ENCODE measurements at places on chromosomes 2 and 18. TPM values are rescaled to one million over a fixed set of nuclear protein-coding genes. Genes with fewer than 3 reads are reported as not detected.

DNA sequence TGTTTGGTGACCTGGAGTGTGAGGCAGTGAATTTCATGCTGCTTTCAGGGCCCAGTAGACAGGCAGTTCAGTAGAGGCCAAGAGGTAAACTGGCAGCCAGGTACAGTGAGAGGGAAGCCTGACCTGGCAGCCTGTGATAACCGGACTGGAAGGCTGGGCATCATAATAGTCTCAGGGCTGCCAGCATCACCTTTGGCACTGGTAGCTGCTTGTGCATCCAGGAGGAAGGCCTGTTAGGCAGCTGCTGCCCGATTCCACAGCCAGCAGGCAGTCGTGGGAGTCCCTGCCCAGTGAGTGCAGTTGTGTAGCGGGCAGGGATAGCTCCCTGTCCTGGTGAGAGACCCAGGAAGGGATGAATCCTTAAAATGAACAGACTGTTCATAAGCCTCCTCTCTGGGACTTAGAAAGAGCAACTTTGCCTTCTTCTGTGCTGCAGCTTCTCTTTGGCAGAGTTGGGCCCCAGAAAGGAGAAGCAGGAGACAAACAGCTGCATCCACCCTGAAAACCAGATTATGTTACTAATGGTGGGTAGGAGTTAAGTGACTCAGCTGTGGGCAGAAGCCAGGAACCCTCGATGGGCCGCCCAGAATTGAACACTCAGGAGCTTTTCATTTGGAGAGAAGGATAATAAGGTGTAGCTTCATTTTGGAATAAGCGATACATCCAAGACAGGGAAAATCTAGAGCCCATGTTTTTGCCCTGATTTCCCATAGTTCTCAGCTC, 8.1 kb upstream of the GPBAR1 start:
- no peaks in the 10 kb centered on the region for H3K4me1 ChIP-seq
- H3K4me3 ChIP-seq, result no peak overlapping the region
- no peak for DNase-seq
- no peak overlapping the region for H3K27ac ChIP-seq
- H3K36me3 ChIP-seq, result peaks cover 16% of the 10 kb centered on the region

DNA sequence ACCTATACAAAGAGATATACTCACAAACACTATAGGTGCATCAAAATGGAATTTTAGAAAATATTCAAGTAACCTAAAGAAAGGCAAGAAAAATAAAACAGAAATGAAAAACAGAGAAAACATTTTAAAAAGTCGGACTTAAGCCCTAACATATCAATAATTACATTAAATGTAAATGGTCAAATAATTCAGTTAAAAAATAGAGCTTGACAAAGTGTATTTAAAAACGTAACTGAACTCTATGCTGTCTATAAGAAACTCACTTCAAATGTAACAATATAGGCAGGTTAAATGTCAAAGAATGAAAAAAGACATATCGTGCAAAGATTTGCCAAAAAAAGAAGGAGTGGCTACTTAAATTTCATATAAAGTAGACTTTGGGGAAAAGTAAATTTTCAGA, 163.9 kb downstream of the ACOXL start:
- no peaks in the 10 kb centered on the region for H3K4me1 ChIP-seq
- no peak overlapping the region for H3K27ac ChIP-seq
- no peak for DNase-seq

DNA sequence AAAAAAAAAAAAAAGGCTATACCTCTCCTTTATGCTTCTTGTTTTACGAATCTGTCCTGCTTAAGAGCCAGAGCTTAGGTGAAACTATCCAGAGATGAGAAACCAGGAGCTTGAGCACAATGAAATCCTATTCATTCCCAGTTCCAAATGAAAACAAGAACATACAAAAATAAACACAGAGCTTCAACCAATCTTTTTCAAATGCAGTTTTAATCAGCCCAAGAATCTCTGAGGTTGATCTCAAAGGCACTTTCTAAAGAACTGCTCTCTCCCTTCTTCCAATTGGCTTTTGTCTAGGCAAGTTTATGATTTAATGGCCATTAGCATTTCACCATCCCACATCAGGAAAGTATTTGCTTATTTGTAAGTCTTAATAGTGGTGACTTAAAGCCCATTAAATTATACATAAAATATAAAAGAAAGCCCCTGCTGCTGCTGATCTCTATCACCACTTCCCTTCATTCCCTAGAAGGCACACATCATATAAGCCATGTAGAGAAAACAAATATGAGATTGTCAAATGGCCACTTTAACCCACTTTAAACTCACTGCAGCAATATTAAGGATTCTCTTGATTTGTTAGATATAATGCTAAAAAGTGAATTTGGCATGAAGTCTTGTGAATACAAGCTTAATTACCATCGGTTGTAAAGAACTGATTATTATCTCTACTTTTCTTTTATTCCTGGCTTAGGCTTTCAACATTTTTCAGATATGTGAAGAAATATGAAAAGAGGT, 29.3 kb upstream of the SCN9A start:
- H3K4me1 ChIP-seq, result no peaks in the 10 kb centered on the region
- no peak overlapping the region for H3K4me3 ChIP-seq
- H3K27me3 ChIP-seq, result no peaks in the 10 kb centered on the region
- no peak for DNase-seq

Gene KCNS3
- 5.1 TPM for total RNA-seq

DNA sequence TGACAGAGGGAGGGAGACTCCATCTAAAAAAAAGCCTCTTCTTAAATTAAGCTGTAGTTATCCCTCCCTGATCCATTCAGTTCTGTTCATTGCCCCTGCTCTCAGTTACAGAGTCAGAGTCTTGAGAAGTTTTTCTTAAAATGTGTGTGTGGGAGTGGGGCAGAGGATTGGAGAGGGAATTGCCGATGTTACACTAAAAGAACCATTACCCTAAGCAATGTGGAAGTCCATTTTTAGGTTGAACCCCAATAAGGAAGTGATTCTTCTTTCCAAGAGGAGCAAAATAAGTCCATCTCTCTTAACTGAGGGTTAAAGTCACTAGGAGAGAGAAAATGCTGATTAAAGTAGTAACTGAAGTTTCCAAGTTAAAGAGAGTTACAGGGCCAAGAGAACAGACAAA, 21.2 kb upstream of the THOC1 start:
- no peaks in the 10 kb centered on the region for H3K27me3 ChIP-seq
- no peak for DNase-seq
- H3K36me3 ChIP-seq, result no peaks in the 10 kb centered on the region
- H3K4me3 ChIP-seq, result no peak overlapping the region
- no peaks in the 10 kb centered on the region for H3K4me1 ChIP-seq

DNA sequence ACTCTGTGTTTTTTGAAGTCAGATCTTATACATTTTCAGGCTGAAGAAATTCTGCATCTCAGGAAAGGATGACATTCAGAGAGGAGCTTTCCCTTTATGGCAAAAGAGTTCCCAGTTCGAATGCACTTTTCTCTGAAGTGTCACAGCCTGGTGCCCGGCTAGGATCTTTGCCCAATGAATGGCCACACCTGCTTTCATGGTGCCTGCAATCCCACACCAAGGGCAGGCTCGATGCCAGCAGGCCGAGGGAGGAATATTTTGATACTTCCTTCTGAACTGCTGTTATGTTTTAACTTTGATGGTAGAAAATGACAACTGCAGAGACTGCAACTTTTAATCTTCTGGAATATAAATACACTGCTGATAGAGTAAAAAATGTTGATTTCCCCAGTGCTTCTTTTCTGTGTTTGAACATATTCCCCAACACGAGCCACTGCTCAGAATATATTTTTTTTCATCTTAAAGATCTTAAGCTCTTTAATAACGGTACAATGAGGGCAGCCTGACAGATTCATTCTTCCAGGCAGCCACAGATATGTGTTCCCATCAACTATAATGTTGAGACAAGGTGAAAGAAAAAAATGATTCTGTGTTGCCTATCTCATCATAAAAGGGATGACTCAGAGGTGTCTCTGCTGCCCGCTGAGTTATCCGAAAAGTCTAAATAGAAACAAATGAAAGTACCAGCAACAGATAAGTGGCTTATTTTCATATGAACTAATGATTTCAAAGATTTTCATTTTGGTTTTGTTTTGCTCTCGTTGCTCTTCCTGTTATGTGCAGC, 848.5 kb downstream of the DCDC2C start:
- no peaks in the 10 kb centered on the region for H3K27me3 ChIP-seq
- H3K4me1 ChIP-seq, result no peaks in the 10 kb centered on the region
- DNase-seq, result no peak
- no peak overlapping the region for H3K4me3 ChIP-seq

DNA sequence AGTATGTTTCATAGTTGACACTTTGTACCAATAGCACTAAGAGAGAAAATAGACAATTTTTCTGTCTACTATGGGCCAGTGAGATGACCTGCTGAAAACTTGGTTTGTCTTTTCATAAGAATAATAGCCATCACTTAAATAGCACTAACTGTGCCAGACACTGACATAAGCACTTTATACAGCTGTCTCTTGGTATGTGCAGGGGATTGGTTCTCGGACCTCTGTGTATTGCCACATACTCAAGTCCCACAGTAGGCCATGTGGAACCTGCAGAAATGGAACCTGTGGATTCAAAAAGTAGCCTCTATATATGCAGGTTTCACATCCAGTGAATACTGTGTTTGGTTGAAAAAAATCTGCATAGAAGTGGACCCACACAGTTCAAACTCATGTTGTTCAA, 126.7 kb downstream of the XRCC5 start:
- no peaks in the 10 kb centered on the region for H3K36me3 ChIP-seq
- no peaks in the 10 kb centered on the region for H3K4me1 ChIP-seq
- H3K27ac ChIP-seq, result no peak overlapping the region

GRCh38 chr2:161141033-161141432, 19.2 kb upstream of the TANK start:
- no peak for DNase-seq
- H3K36me3 ChIP-seq, result no peaks in the 10 kb centered on the region
- H3K27ac ChIP-seq, result no peak overlapping the region
- peaks cover 6% of the 10 kb centered on the region for H3K4me1 ChIP-seq
- no peaks in the 10 kb centered on the region for H3K27me3 ChIP-seq

GRCh38 chr2:161039071-161039470, 121.2 kb upstream of the TANK start:
- no peak overlapping the region for H3K4me3 ChIP-seq
- H3K36me3 ChIP-seq, result no peaks in the 10 kb centered on the region
- no peaks in the 10 kb centered on the region for H3K4me1 ChIP-seq
- DNase-seq, result no peak
- H3K27ac ChIP-seq, result no peak overlapping the region
- H3K27me3 ChIP-seq, result no peaks in the 10 kb centered on the region

- DNase-seq, result no peak
- H3K27ac ChIP-seq, result no peak overlapping the region
- no peaks in the 10 kb centered on the region for H3K4me1 ChIP-seq
- H3K4me3 ChIP-seq, result no peak overlapping the region
- H3K36me3 ChIP-seq, result no peaks in the 10 kb centered on the region
These were observed 41.0 kb upstream of the RBM44 start for GRCh38 chr2:237757616-237758015.

Gene POTEJ
- total RNA-seq, result 0.76 TPM

- no peaks in the 10 kb centered on the region for H3K27me3 ChIP-seq
- H3K27ac ChIP-seq, result no peak overlapping the region
- H3K4me1 ChIP-seq, result no peaks in the 10 kb centered on the region
These were observed 298.5 kb downstream of the PLCL1 start for GRCh38 chr2:198102856-198103255.

DNA sequence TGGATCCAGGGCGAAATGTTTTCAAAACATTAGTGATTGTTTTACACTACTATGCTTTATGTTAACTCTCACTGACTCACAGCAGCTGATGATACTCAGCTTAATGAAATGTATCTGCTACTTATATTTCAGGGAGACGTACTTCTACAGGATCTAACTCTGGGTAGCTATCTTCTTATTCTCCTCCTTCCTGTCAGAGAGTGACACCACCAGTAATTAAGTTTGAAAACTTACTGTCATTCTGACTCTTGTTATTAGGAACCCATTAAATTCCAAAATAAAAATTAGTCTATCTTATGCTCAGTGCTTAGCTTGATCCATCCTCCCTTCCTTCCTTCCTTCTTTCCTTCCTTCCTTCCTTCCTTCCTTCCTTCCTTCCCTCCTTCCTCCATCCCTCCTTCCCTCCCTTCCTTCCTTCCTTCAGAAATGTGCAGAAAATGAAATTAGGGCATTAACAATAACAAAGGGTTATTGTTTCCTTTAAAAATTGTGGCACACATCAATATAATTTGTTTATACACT, 441.1 kb downstream of the MEIS1 start:
- H3K36me3 ChIP-seq, result no peaks in the 10 kb centered on the region
- no peak overlapping the region for H3K4me3 ChIP-seq
- H3K27me3 ChIP-seq, result no peaks in the 10 kb centered on the region
- H3K4me1 ChIP-seq, result peaks cover 4% of the 10 kb centered on the region
- no peak overlapping the region for H3K27ac ChIP-seq
- no peak for DNase-seq

DNA sequence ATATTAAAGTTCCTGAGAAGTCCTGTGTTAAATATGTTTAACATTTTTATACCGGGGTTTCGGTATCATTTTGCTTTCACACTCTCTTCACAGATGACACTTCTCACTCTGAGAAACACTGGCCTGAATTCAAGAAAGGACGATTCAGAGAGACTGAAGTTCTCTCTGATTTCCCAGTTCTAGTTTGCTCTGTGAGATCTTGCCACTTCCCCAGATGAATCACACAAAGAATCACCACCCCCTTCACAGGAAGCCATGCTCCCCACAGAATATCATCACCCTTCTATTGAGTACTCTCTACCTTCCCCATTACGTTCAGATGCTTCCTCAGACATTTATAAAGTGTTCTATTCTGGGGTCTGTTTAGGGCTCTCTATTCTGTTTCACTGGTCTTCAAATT, 16.1 kb upstream of the CD207 start:
- no peak overlapping the region for H3K4me3 ChIP-seq
- no peak overlapping the region for H3K27ac ChIP-seq
- no peaks in the 10 kb centered on the region for H3K4me1 ChIP-seq
- no peak for DNase-seq
- H3K36me3 ChIP-seq, result no peaks in the 10 kb centered on the region

- H3K4me3 ChIP-seq, result no peak overlapping the region
- H3K36me3 ChIP-seq, result no peaks in the 10 kb centered on the region
- no peaks in the 10 kb centered on the region for H3K27me3 ChIP-seq
These were observed 58.9 kb downstream of the ANKMY1 start for GRCh38 chr2:240498958-240499260.

GRCh38 chr2:212547716-212548454, 9.3 kb upstream of the ERBB4 start:
- DNase-seq, result no peak
- H3K27ac ChIP-seq, result no peak overlapping the region
- no peaks in the 10 kb centered on the region for H3K4me1 ChIP-seq
- no peak overlapping the region for H3K4me3 ChIP-seq
- no peaks in the 10 kb centered on the region for H3K27me3 ChIP-seq

Gene SMAD7
- 71.1 TPM for total RNA-seq

GRCh38 chr2:154855138-154855537, 156.6 kb downstream of the KCNJ3 start:
- H3K4me3 ChIP-seq, result no peak overlapping the region
- H3K36me3 ChIP-seq, result no peaks in the 10 kb centered on the region

Gene SLC30A3
- not detected for total RNA-seq

DNA sequence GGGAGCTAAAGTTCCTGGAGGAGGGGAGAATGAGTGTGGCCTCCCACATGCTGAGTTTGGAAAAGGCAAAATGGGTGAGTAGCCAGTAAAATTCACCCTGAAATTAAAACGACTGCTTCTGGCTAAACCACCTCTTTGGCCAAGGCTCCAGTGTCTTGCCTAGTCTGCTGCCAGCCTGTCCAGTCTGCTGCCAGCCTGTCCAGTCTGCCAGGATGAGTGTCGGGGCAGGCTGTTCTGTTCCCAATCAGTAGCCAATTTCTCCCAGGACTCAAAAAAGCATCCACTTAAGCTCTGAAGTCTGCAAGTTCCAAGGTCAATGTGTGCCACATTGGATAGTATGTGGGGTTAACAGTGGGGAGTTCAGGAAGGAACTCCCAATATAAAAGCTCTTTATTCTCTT, 134.6 kb upstream of the KLHL29 start:
- H3K27me3 ChIP-seq, result no peaks in the 10 kb centered on the region
- H3K27ac ChIP-seq, result no peak overlapping the region
- H3K36me3 ChIP-seq, result no peaks in the 10 kb centered on the region
- no peaks in the 10 kb centered on the region for H3K4me1 ChIP-seq
- no peak overlapping the region for H3K4me3 ChIP-seq
- DNase-seq, result no peak

Gene CD8B
- 1.00 TPM for total RNA-seq

Gene ST6GAL2
- 14.4 TPM for total RNA-seq

Measured in hepatocyte (in vitro differentiated cells).